ENCODE measurements at places on chromosomes 5 and 9. TPM values are rescaled to one million over a fixed set of nuclear protein-coding genes. Genes with fewer than 3 reads are reported as not detected.
A peak's percentile ranks its signal among the peaks of the same experiment; 100 is the strongest.

- H3K4me1 ChIP-seq: peaks cover 10% of the 10 kb centered on the region
- H3K36me3 ChIP-seq: no peaks in the 10 kb centered on the region
- no peak overlapping the region for H3K27ac ChIP-seq
Observed at GRCh38 chr9:137492464-137493363, 33.6 kb upstream of the NSMF start.

DNA sequence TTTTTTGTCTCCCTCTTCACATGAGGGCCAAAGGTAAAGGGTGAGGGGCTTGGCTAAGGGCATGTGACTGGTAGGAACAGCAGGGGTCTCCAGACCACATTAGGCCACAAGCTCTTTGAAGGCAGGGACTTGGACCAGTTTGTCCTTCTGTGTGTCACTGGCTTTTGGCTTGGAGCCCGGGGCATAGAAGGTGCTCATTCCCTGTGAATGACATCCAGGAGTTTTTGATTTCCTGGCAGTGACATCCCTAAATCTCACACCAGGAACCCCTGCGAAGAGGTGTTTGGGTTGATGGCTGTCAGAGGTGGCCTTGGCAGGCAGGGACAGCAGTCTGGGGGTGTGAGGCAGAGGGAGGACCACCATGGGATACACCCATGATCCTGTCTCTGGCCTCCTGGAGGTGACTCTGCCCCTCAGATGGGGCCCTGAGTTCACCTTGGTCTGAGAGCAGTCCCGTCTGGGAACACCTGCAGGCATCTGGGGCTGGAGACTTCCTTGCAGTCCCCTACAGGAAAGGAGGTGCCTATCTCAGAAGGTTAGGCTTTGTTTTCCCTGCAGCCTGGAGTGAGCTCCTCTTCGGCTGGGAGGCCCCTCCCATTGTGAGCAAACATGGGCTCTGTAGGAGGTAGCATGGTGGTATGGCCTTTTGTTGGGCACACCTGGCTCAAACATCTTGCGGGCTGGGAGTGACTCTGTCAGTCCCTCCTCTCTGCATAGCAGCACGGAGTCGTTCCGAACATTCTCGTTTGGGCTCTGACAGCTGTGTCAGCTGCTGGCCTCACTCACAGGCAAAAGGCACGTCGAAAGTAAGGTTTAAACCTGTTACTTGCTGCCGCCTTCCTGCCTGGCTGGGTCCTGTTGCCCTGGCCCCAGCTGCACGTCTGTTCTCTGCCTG is 38.6 kb upstream of the PITX1 start:
- no peak overlapping the region for H3K27ac ChIP-seq
- no peaks in the 10 kb centered on the region for H3K36me3 ChIP-seq
- no peaks in the 10 kb centered on the region for H3K27me3 ChIP-seq
- no peaks in the 10 kb centered on the region for H3K4me1 ChIP-seq

GRCh38 chr9:71108937-71109336 is 12.5 kb downstream of the TRPM3 start:
- no peak for DNase-seq
- no peaks in the 10 kb centered on the region for H3K27me3 ChIP-seq
- H3K36me3 ChIP-seq: no peaks in the 10 kb centered on the region

DNA sequence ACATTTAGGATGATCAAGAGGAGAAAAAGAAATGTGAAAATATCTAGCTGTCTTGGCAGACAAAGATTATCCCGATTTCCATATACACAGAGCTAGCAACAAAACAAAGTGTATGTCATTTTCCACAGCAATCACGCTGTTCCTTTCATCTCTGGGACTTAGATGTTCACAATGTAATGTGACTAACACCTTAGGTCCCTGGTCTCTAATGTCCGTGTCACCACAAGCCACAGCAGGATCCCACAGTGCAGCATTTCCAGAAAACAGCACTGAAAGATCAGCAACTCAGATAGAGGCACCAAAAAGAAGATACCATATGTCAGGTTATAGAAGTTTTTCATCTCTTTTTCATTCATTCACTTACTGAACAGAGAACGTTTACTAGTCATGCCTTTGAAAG is 118.0 kb upstream of the TNPO1 start:
- DNase-seq: no peak
- H3K27me3 ChIP-seq: no peaks in the 10 kb centered on the region
- H3K4me1 ChIP-seq: no peaks in the 10 kb centered on the region
- no peak overlapping the region for H3K27ac ChIP-seq

DNA sequence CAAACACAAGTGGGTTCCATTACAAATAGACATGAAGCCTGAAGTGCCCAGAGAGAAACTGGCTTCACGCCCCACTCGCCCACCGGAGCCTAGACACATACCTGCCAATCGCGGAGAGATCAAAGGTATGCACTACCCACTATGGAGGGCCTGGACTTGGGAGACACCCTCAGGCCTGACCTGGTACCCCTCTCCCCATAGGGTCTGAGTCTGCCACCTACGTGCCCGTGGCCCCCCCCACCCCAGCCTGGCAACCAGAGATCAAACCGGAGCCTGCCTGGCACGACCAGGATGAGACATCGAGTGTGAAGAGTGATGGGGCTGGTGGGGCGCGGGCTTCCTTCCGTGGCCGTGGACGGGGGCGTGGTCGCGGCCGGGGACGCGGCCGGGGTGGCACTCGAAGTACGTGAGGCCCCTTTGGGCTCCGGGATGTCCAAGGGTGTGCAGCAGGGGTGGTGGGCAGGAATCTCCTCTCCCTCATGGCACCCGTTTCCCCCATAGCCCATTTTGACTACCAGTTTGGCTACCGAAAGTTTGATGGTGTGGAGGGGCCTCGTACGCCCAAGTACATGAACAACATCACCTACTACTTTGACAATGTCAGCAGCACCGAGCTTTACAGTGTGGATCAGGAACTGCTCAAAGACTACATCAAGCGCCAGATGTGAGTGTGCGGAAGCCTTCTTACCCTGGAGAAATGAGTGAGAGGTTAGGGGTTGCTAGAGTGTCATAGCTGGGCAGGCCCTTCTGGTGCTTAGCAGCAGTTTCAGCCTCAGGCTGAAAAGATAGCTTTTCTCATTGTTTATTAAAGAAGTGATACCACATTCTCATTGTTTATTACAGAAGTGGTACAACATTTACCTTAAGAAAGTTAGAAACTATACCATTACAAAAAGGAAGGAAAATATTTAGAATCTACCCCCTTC is 38.7 kb downstream of the LARP1 start:
- DNase-seq: no peak
- no peaks in the 10 kb centered on the region for H3K27me3 ChIP-seq
- H3K4me1 ChIP-seq: peaks cover 11% of the 10 kb centered on the region
- no peak overlapping the region for H3K27ac ChIP-seq
- H3K36me3 ChIP-seq: peaks cover 8% of the 10 kb centered on the region

- no peaks in the 10 kb centered on the region for H3K36me3 ChIP-seq
- H3K4me1 ChIP-seq: no peaks in the 10 kb centered on the region
- no peak overlapping the region for H3K4me3 ChIP-seq
- no peak overlapping the region for H3K27ac ChIP-seq
- no peak for DNase-seq
Observed at GRCh38 chr9:2208465-2208864, 193.3 kb downstream of the SMARCA2 start.

- no peak for DNase-seq
- no peaks in the 10 kb centered on the region for H3K4me1 ChIP-seq
- no peaks in the 10 kb centered on the region for H3K27me3 ChIP-seq
- H3K4me3 ChIP-seq: no peak overlapping the region
- no peaks in the 10 kb centered on the region for H3K36me3 ChIP-seq
Observed at GRCh38 chr9:116480700-116481099, 206.4 kb upstream of the TRIM32 start.

- DNase-seq: peak; percentile 57
- peaks cover 17% of the 10 kb centered on the region for H3K4me1 ChIP-seq
Observed at GRCh38 chr9:77177894-77178794, 810 bp downstream of the VPS13A start.

- H3K36me3 ChIP-seq: no peaks in the 10 kb centered on the region
- no peak overlapping the region for H3K27ac ChIP-seq
- DNase-seq: no peak
- no peaks in the 10 kb centered on the region for H3K27me3 ChIP-seq
Observed at GRCh38 chr5:127839496-127840197, 136.5 kb downstream of the CCDC192 start.

DNA sequence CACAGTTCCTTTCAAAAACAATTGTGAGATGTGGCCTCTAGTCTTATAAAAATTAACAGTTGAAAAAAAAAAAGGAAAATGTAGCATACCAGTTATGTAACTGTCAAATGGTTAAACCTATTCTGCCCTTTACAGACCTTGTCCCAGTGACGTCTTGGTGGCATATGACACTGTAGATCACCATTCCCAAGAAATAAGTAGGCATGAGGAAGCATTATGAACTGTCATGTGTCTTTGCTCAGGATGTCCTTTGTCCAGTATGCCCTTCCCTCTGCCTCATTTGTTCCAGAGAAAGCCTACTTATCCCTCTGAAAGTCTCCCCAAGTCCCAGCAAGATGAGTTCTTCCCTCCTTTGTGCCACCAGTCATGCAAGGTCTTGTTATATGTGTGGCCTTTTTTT is 63.2 kb downstream of the PAM start:
- peaks cover under 1% of the 10 kb centered on the region for H3K4me1 ChIP-seq
- DNase-seq: no peak
- H3K27ac ChIP-seq: no peak overlapping the region
- no peaks in the 10 kb centered on the region for H3K36me3 ChIP-seq
- H3K4me3 ChIP-seq: no peak overlapping the region

DNA sequence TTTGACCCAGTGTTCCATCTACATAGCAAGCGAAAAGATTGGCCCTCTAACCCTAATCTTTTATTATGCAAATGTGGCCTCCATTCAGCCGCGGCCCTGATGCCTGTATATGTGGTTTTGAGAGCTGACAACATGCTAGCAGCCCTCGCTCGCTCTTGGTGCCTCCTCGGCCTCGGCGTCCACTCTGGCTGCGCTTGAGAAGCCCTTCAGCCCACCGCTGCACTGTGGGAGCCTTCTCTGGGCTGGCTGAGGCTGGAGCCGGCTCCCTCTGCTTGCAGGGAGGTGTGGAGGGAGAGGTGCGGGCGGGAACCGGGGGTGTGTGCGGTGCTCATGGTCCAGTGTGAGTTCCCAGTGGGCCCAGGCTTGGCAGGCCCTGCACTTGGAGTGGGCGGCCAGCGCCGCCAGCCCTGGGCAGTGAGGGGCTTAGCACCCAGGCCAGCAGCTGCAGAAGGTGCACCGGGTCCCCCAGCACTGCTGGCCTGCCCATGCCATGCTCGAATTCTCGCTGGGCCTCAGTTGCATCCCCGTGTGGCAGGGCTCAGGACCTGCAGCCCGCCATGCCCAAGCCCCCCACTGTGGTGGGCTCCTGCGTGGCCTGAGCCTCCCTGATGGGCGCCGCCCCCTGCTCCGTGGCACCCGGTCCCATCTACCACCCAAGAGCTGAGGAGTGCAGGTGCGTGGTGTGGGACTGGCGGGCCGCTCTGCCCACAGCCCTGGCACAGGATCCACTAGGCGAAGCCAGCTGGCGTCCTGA is 757.5 kb upstream of the CTNND2 start:
- DNase-seq: no peak
- no peaks in the 10 kb centered on the region for H3K27me3 ChIP-seq
- no peak overlapping the region for H3K4me3 ChIP-seq
- H3K4me1 ChIP-seq: no peaks in the 10 kb centered on the region
- H3K36me3 ChIP-seq: no peaks in the 10 kb centered on the region

DNA sequence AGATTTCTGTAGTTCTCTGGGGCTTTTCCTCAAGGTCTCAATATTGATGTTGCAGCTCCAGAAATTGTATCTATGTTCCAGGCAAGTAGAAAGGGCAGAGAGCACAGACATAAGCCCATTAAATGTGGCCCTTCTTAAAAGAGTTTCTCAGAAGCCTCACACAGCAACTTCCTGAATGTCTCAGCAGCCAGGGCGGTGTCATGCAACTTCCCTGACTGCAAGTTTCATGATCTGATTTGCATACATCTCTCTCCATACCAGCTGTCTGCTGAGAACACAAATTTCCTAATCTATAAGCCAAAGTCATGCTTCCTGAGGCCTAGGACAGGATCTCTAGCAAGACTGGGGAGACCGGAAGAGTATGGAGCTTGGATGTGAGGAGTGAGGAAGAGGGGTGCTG is 13.0 kb downstream of the RGS7BP start:
- H3K27ac ChIP-seq: no peak overlapping the region
- no peak for DNase-seq

GRCh38 chr9:130330202-130330862 is 64.8 kb downstream of the HMCN2 start:
- H3K27ac ChIP-seq: no peak overlapping the region
- no peaks in the 10 kb centered on the region for H3K4me1 ChIP-seq
- no peaks in the 10 kb centered on the region for H3K27me3 ChIP-seq
- H3K36me3 ChIP-seq: no peaks in the 10 kb centered on the region
- DNase-seq: no peak
- H3K4me3 ChIP-seq: no peak overlapping the region

DNA sequence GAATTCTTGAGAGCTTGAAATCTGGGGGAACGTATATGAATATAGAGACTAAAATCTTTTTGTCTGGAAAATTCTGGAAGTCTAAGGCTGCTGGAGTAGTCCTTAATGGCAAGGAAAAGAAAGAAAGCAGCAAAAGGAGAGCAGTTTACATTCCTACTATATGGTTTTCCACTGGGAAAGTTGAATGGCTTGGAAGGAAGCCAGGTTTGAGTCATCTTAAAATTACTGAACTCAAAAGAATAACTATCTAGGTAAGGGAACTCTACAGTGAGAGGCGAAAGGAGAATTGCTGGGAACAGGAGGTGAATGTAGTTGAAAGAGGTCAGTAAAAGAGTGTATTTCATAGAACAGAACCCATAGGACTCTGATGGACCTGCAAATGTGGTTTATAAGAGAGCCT is 258.1 kb upstream of the EDIL3 start:
- DNase-seq: no peak
- no peaks in the 10 kb centered on the region for H3K36me3 ChIP-seq
- no peaks in the 10 kb centered on the region for H3K27me3 ChIP-seq
- no peak overlapping the region for H3K27ac ChIP-seq
- H3K4me1 ChIP-seq: no peaks in the 10 kb centered on the region

GRCh38 chr5:110053824-110054223 is 364.1 kb downstream of the MAN2A1 start:
- no peaks in the 10 kb centered on the region for H3K4me1 ChIP-seq
- no peak overlapping the region for H3K27ac ChIP-seq
- no peak overlapping the region for H3K4me3 ChIP-seq

Gene ANGPTL2
- 7.6 TPM for total RNA-seq

Gene PCDHA5
- total RNA-seq: 2.3 TPM

Gene GKAP1
- 8.0 TPM for total RNA-seq

Gene KIAA1958
- 5.7 TPM for total RNA-seq

Gene ECM2
- 6.5 TPM for total RNA-seq

Gene PCDHGA12
- 5.4 TPM for total RNA-seq

Gene ZNF883
- total RNA-seq: not detected

Gene PCDHGB3
- 4.2 TPM for total RNA-seq

Gene UBLCP1
- 13.2 TPM for total RNA-seq

Gene DMRT3
- total RNA-seq: not detected

Gene LTC4S
- total RNA-seq: 10.6 TPM

Gene DBH
- total RNA-seq: not detected

Gene SLC6A19
- total RNA-seq: 1.3 TPM
